AG04450 (cell line): ENCODE measurements at places on chromosomes 1 and 21.

- no peak for DNase-seq
Observed at GRCh38 chr1:227797144-227797543, 18.3 kb upstream of the PRSS38 start.

GRCh38 chr21:42207426-42207825 is 11.5 kb upstream of the ABCG1 start:
- no peak for DNase-seq

DNA sequence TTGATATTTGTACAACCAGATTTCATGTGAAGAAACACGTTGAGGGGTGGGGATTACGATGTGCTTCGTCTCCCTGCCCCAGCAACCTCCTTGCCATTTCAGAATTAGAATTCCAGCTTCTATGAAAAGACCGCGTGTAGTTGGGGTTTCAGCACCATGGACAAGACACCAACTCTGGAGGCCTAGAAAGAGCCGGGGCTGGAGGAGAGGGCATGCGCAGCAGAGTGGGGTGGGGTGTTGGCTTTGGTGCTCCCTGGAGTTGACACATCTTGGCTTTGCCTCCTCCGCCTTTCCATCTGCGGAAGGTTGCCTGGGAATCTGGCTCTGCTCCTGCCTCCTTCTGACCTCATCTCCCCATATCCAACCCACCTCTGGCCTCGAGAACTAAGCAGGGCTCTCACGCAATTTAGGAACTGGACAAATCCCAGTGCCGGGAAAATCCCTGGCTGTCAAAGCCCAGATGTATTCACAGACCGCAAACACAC is 11.8 kb downstream of the HTR6 start:
- peak; percentile 16 for DNase-seq

- DNase-seq = no peak
Observed at GRCh38 chr1:42753070-42753469, 13.0 kb upstream of the CLDN19 start.

GRCh38 chr1:90841473-90841872 is 124.4 kb upstream of the BARHL2 start:
- no peak for DNase-seq

- DNase-seq = no peak
Observed at GRCh38 chr1:64147045-64147724, 56.2 kb upstream of the UBE2U start.
